ENCODE measurements at places on chromosomes 5 and 9. TPM values are rescaled to one million over a fixed set of nuclear protein-coding genes. Genes with fewer than 3 reads are reported as not detected.

The SHB gene
- total RNA-seq: 1.2 TPM

The RMRP gene
- 21,271 TPM for total RNA-seq

The SLC6A3 gene
- 0.27 TPM for total RNA-seq

The SHC3 gene
- total RNA-seq: 0.42 TPM

The SAXO1 gene
- 0.38 TPM for total RNA-seq
